ENCODE measurements at places on chromosomes 4 and X.

GRCh38 chr4:148116969-148117368, 325.2 kb downstream of the NR3C2 start:
- DNase-seq, result no peak

DNA sequence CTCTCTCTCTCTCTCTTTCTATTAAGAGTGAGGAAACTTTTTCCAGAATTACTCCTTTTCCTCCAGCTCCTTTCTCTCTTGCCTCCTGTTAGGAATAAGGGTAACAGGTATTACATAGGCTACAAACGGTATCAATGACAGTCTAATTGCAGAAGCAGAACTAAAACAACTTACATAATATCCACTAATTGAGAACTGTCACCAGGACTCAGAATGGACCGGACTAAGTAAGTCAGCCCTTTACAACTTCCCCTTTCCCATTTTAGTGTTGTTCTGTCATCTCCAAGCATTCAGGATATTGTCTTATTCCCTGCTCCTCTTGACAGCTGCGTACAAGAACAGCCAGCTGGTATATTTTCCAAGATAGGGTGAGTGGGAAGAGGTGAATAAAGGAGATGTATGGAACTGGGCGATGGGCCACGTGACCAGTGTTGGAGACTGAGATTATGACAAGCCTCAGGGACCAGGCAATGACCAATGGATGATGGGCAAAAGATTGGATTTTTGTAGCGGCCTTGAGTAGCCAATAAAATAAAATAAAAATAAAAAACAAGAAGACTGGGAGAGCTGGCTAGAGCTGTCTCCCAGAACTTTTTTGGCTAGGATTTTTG, 2.3 kb upstream of the FNIP2 start:
- DNase-seq, result no peak

DNA sequence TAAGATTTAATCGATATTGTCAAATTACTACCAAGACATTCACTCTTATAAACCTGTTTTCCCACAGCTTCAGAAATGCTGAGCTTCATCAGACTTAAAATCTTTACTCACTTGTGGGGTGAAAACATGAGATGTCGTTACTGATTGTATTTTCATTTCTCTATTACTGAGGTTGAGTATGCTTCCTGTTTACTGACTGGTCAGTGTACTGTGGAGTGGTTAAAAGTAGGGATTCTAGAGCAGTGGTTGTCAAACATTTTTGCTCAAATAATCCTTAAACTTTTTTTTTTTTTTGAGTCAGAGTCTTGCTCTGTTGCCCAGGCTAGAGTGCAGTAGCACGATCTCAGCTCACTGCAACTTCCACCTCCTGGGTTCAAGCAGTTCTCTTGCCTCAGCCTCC, 50.3 kb downstream of the NSUN7 start:
- no peak for DNase-seq

DNA sequence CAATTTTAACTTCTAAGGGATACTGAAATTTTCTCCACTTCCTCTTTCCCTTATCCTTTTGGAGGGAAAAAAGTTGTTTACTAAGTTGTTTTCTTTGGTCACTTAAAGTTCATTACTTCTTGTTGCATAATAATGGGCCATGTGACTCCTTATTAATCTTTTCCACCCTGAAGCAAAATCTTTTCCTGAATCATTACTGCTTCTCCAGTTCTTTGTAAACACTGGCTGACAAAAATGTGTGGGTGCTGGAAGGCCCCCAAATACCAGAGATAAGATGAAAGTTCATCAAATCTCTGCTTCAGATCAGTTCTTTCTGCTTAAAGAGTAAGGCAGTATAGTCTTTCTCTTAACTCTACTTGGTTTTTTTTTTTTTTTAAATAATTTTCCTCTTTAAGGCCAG, 108.9 kb upstream of the NHS start:
- no peak for DNase-seq

- no peak for DNase-seq
Observed at GRCh38 chr4:66693694-66694093, 851.6 kb downstream of the CENPC start.

DNA sequence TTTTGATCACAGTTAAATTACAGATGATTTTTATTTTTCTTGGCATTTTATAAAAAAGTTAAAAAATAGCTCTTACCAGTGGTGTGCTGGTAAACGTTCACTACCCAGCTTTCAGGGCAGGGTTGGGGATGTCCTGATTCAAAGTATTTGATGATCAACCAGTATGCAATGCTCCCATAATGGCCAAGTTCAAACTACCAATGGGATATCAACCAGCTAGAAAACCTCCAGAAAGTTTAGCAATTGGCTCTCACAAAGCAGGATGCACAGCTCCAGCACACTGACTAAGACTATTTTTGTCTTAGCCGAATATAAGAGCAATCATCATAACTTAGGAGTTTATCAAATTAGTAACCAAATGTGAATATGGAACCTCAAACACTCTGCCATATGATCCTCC, 108.0 kb upstream of the PDE5A start:
- no peak for DNase-seq

DNA sequence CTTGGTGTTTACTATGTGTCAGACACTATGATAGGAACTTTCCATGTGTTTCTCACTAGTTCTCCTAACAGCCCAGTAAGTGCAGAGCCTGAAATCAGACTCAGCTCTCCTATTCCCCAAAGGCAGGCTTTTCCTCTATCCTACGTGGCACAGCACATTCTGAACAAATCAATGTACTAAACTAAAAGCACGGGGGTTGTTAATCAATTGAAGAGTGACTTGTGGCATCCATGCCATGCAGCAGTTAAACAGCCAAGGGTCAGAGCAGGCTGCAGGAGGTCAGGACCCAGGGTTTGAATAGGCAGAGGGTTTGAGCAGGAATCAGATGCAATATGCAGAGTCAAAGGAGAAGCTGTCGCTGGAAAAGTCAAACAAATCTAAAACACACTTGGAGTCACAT, 289.7 kb upstream of the LDB2 start:
- DNase-seq, result no peak

- DNase-seq, result no peak
Observed at GRCh38 chr4:188042191-188042590, 46.6 kb downstream of the ZFP42 start.

- DNase-seq, result no peak
Observed at GRCh38 chr4:146333187-146333894, 119.0 kb downstream of the REELD1 start.

All from endodermal cell (in vitro differentiated cells).